ENCODE measurements at places on chromosomes 5 and 9.

- DNase-seq: no peak
These were observed 45.5 kb downstream of the RXRA start for GRCh38 chr9:134371731-134372130.

- DNase-seq: no peak
These were observed 162.5 kb upstream of the GAS1 start for GRCh38 chr9:87109851-87110250.

GRCh38 chr9:107299437-107299836 lies 16.4 kb downstream of the RAD23B start:
- no peak for DNase-seq

- no peak for DNase-seq
These were observed 31.5 kb upstream of the MVB12B start for GRCh38 chr9:126295082-126295477.

GRCh38 chr9:92438900-92439526 lies 14.7 kb upstream of the OMD start:
- DNase-seq: no peak

GRCh38 chr5:179930788-179931473 lies 23.2 kb upstream of the TBC1D9B start:
- DNase-seq: no peak

- DNase-seq: no peak
These were observed 52.5 kb upstream of the PRLR start for GRCh38 chr5:35282810-35283209.

GRCh38 chr9:114779352-114779845 lies 26.4 kb downstream of the TNFSF15 start:
- no peak for DNase-seq

GRCh38 chr5:138338411-138339090 lies 485 bp downstream of the FAM53C start:
- no peak for DNase-seq

DNA sequence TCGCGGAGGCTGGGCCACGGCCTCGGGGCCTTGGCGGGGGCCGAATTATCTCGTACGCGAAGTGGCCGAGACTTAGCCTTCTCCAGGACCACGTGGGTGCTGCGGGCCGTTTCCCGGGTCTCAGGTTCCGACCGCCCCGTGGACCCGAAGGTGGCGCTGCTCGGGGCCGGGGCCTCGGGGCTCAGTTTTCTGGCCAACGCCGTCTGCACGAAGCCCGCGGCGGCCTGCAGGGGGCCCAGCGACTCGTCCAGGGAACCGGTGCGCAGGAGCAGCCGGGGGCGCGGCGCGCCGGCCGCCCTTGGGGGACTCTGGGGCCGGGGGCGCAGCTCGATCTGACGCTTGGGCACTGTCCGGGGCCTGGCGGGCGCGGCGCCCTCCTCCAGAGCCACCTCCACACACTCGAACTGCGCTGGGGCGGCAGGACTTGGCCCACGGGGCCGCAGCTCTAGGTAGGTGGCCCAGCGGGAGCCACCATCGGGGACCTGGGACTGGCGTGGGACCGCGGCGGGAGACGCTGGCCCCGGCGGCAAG lies 716 bp downstream of the PROB1 start:
- no peak for DNase-seq

- DNase-seq: no peak
These were observed 202.5 kb downstream of the EFNA5 start for GRCh38 chr5:107468276-107468675.

DNA sequence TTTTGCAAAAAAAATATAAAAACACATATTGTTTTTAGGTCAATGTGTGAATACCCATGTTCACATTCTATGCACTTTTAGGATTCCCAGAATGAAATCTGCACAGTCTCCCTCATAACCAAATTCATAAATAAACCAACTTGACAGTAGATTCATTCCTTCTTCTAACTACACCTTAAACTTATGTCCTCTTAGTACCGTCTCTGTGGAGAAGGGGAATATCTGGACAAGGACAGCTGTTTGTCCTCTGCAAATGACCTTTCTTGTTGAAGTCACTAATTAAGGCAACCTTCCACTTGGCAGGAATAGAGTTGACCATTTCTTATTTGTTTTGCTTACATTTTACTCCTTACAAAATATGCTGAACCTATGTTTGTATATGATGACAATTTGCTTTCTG lies 71.1 kb downstream of the FBN2 start:
- DNase-seq: no peak

DNA sequence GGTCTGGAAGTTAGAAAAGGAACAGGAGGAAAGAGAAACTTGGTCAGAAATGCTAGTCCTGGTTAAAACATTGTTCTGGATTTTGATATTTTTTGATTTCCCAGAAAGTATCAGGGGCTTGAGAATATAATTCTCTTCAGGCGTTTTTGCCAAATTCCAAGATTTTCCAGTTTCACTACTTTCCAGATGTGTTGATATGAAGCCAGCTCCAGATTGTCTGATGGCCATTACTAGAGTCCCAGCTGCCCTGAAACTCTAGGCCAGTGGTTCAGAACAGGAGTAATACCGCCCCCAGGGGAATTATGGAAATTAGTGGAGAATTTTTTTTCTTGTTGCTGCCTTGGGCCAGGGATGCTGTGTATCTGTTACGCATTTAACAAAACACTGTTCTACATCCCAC lies 88.6 kb downstream of the KCNN2 start:
- DNase-seq: no peak

- DNase-seq: no peak
These were observed 94.6 kb upstream of the EGFLAM start for GRCh38 chr5:38163636-38164237.
